ENCODE measurements at places on chromosomes 5 and 9. TPM values are rescaled to one million over a fixed set of nuclear protein-coding genes. Genes with fewer than 3 reads are reported as not detected.

Gene KCNN2
- total RNA-seq, result 1.4 TPM

Gene ROR2
- total RNA-seq, result not detected

Gene MTX3
- total RNA-seq, result 7.0 TPM

Gene PCDHGB5
- 16.7 TPM for total RNA-seq
